ENCODE measurements at places on chromosomes 1 and 21.

DNA sequence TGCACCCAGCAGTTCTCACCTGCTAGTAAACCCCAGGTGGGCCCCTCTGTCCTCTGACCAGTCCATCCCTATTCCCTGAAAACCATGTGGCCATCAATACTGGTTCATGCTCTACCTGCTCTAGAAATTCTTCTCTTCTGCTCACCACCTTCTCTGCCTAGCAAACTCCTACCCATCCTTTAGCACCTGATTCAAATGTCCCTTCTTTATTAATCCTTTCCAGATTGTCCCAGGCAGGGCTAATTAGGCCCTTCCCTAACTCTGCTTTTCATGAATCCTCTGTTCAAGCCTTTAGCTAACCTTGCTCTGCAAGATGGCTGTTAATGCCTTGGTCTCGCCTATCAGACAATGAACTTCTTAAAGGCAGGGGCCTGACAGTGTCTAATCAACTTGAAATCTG is 62.1 kb upstream of the TRABD2B start:
- DNase-seq, result no peak

GRCh38 chr1:41623736-41624135 is 139.3 kb upstream of the EDN2 start:
- no peak for DNase-seq

GRCh38 chr1:28510970-28511440 is 5.2 kb downstream of the RCC1 start:
- peak; percentile 57 for DNase-seq

DNA sequence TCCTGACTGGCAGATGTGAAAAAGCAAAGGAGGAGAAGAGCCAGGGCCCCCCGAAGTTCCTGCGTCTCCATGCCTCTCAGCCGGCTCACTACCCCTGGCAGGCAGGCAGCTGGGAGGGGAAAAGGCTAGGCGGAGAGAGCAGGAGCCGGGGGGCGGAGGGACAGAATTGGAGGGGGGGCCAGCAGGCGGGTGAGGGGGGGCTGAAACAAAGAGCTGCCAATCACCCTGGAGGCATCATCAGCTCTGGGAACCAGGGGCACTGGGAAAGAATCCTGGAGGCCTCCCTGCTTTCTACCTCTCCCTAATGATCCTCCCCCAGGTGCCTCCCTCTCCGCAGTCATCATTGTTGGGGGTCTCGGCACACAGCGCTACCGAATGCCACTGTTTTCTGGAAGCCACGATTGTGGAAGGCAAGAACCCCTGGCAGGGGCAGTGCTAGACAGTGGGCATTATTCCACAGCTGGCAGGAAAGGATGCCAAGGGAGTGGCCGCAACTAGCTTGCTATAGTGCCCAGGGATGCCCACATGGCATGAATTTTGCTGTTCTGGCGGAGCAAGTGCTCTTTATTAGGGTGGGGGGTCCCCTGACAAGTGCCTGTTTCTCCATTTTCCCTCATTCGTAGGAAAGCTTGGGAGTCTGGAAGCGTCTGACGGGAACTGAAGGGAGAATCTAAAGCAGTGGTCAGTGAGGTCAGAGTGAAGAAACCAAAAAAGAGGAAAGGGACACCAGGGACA is at the start of gene THBS3:
TSS of gene THBS3 (minus strand) at position 92 of the 735 bp plus-strand sequence. CDS start at position 71, 21 bp downstream.
- DNase-seq, result no peak

GRCh38 chr21:20163167-20163566 is 835.0 kb upstream of the NCAM2 start:
- no peak for DNase-seq

- no peak for DNase-seq
These were observed 51.1 kb downstream of the ATP2B4 start for GRCh38 chr1:203677771-203678170.

DNA sequence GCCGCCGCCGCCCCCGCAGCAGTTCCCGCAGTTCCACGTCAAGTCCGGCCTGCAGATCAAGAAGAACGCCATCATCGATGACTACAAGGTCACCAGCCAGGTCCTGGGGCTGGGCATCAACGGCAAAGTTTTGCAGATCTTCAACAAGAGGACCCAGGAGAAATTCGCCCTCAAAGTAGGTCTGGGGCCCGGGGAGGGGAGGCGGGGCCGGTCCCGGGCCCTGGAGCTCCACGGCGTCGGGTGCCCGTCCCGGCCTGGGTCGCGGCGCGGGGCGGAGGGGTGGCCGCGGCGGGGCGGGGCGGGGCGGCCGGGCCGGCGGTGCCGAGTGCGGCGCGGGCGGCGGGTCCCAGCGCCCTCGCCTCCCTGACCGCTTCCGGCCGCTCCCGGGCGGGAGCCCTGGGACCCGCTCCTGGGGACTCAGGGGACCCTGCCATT is 646 bp downstream of the MAPKAPK2 start:
- no peak for DNase-seq

- DNase-seq, result no peak
These were observed 199.0 kb downstream of the OLFM3 start for GRCh38 chr1:101797722-101798121.

DNA sequence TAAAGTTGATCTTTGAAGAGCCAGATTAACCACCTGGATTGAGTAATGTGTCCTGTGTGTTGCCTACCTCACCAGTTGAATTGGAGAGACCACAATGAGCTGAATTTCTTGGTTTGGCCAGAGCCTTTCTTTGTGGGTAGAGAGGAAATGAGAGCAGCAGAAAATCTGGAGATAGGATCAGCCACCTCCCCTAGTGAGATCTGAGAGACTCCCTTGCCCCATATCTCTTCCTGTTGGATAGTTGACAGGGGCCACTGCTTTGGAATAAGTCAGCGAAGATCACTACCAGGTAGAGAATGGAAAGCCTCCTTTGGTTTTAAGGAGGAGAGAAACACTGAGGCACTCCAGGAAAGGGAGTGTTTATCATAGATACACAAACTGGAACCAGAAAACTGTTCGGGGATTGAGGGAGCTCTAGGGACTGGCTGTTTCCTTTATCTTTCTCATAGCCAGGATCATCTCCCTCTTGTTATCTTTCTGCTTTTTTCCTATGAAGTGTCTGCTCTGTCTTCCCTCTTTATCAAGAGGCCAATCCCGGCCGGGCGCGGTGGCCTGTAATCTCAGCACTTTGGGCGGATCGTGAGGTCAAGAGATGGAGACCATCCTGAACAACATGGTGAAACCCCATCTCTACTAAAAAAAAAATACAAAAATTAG is 21.3 kb upstream of the ZNF326 start:
- DNase-seq, result no peak

DNA sequence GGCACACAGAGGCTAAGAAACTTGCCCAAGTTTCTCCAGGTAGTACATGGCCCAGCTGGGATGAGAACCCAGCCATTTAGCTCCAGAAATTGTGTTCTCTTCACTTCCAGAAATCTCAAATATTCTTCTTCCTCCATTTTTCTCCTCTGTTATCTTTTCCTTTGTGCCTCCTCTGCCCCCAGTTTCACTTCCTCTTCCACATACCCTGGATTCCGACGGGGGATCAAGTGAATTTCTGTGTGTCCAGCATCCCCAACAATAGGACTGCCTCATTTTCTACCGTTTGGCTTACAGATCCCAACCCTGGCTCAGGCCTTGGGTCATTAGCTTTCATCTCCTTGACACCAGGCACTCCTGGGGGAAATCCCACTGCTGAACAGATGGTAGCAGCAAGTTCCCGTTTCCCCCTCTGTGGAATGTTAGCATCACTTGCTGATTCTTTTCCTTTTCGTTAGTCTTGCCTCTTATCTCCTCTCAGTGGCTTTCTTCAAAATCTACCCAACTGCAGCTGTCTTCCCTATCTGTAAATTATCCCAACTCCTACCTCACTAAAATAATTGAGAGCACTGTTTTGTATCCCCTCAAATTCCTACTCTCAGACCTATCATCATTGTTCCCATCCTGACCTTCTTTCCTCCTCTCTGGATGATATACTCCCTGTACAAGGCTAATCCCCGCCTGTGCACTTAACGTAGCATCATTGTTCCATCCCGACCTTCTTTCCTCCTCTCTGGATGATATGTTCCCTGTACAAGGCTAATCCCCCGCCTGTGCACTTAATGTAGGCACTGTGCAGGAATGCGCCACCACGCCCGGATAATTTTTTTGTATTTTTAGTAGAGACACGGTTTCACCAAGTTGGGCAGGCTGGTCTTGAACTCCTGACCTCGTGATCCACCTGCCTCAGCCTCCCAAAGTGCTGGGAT is 36.5 kb downstream of the SCCPDH start:
- no peak for DNase-seq

DNA sequence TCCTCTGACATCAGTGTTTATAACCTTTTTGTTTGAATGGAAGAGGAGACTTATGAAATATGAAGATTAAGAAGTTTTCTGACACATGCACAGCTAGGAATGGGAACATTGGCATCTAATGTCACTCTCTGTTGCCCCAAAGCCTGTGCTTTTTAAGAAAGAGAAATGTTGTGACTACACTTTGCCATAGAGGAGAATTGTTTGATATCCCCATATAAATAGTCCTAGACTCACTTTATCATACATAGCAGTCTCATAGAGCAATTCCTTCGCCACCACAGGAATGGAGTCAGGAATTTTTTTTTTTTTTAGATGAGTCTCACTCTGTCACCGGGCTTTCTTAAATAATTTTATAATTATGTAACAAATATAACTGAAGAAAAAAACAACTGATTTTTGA is 1.5 kb downstream of the KRTAP21-3 start:
- no peak for DNase-seq

DNA sequence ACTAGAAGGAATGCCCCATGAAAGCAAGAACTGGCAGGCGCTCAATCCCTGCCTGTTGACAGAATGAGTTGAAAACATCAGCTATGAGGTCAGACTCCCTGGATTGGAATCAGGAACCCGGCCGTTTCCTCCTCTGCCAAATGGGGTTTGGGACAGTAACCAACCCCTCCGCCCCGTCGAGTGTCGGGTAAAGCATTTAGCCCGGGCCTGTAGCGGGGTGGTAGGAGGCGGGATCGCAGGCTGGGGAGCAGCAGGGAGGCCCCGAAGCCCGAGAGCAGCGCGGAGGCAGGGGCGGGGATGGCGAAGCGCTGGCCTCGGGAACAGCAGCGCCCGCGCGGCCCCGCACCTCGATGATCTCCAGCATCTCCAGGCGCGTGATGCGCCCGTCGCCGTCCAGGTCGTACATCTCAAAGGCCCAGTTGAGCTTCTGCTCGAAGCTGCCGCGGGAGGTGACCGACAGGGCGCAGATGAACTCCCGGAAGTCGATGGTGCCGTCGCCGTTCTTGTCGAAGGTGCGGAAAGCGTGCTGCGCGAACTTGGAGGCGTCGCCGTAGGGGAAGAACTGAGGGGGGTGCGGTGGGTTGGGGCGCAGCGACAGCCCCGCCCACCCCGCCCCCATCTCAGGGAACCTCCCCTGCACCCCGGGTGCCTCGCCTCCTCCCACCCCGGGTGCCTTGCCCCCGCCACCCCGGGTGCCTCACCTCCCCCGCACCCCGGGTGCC is 7.5 kb downstream of the HPCAL4 start:
- DNase-seq, result no peak

DNA sequence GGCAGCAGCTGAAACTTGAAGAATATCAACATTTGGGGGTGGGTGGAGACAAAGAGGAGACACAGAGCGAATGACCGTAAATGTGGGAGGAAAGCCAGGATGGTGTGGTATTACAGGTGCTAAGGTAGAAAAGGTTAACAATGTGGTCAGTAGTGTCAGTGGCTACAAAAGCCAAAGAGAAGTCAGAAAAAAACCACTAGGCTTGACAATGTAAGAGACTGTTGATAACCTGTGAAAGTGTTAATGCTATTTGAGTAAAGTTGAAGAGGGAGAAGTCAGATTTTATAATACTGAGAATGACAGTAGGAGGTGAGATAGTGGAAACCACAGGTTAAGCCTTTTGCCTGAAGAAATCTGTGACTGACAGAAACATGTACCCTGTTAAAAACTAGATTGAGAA is 120.8 kb downstream of the CLEC20A start:
- no peak for DNase-seq

DNA sequence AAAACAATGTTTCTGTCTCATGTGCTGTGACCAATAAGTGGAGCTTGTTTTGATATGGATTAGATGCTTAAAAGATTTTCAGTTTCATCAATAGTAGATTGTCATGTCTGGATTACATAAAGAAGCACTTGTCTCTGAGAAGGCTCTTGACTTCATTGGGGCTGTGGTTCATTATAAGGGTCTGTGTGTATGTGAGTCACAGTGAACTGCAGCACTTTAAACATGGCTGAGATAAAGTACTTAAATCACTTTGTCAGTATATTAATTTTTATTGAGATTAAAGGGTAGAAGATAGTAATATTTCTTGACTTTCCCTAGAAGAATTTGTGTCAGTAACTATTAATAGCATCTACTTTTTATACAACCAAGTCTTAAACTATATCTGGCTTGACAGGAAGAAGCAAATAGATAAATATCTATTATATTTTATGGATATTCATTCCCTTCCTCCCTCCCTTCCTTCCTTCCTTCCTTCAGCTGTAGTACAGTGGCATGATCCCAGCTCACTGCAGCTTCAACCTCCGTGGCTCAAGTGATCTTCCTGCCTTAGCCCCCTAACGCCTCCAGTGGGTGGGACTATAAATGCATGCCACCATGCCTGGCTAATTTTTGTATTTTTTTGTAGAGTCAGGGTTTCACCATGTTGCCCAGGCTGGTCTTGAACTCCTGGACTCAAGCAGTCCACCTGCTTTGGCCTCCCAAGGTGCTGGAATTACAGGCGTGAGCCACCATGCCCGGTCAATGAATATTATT is 48.8 kb downstream of the ZFYVE9 start:
- DNase-seq, result no peak

- no peak for DNase-seq
These were observed 7.7 kb downstream of the PDZK1IP1 start for GRCh38 chr1:47181955-47182675.

DNA sequence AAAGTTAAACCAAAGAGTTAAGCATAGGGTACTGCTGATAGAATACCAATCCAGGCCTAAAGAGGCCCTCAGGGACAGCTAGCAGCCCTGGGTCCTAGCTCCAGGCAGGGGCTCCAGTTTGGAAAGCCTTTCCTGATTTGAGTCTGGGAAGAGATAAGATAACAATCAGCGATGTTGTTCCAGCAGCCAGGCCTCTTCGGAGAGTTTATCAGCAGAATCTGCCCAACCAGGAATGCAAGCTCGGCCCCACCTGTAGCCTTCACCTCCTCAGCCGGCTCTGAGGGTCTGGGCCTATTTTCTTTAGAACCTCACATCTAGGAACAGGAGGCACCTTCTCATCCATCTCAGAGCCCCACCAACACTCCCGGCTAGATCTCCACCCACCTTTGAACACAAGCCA is 42.6 kb downstream of the PLEKHA6 start:
- no peak for DNase-seq

GRCh38 chr21:41098076-41098475 is 69.9 kb upstream of the BACE2 start:
- no peak for DNase-seq

DNA sequence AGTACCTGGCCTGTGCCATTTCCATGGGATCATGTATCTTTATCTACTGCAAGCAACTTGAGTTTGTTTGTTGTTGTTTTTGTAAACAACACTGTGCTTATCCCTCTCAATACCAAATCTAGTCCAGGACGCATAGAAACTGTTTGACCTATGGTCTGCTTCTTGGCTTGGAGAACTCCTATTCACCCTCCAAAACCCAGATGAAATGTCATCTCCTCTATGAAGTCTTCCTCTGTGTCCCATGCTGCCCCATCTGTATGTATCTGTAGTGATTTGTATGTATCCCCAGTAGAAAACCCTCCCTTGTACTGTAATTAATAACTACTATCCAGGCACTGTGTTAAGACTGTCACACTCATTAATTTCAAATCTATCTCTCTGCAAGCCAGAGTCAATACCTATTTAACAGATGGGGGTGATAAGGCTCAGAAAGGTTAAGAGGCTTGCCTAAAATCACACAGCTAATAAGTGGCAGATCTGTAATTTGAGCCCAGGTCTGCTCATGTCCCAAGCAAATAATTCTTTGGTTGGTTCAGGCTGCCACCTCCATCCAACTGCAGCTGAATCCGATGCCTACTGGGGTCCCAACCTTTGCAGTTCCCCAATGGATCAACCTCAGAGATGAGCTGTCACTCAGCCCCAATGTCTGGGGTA is 24.6 kb upstream of the ECE1 start:
- no peak for DNase-seq
